Esophagus squamous epithelium (tissue), 5 donors: ENCODE measurements at places on chromosomes 2 and 18.

- no peak for DNase-seq
Measured at GRCh38 chr2:52036024-52036423, 1004.1 kb upstream of the NRXN1 start.

GRCh38 chr18:9612215-9612830 lies 2.0 kb downstream of the PPP4R1 start:
- no peak for DNase-seq

- DNase-seq = no peak
Measured at GRCh38 chr2:51247252-51247805, 215.4 kb upstream of the NRXN1 start.

- no peak for DNase-seq
Measured at GRCh38 chr2:10028988-10029874, 14.1 kb upstream of the KLF11 start.

DNA sequence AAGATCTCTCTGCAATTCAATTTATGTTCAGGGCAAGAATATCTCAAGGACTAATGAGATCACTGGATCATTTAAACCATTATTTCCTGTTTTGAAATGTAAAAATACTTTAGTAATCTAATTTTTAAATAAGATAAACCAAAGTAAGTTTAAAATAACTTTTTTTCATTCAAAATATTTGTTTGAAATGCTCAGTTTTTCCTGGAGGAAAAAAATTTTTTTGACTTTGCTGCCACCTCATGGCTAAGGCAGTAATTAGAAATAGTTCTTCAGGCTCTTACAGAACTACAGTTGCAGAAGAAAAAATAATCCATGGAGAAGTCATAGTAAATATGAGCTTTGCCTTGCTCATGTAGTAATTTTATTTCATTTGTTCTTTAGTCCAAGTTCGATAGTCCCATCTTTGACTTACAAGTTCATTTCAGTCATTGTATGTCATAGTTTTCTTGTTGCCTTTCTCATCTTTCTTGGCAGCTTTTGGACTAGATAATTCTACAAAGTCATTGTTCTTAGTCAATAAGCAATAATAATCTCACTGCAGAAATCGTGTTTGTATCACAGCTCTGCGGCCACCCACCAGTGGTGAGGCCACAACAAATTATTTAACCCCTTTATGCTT lies 127.4 kb downstream of the DPP4 start:
- DNase-seq = no peak

DNA sequence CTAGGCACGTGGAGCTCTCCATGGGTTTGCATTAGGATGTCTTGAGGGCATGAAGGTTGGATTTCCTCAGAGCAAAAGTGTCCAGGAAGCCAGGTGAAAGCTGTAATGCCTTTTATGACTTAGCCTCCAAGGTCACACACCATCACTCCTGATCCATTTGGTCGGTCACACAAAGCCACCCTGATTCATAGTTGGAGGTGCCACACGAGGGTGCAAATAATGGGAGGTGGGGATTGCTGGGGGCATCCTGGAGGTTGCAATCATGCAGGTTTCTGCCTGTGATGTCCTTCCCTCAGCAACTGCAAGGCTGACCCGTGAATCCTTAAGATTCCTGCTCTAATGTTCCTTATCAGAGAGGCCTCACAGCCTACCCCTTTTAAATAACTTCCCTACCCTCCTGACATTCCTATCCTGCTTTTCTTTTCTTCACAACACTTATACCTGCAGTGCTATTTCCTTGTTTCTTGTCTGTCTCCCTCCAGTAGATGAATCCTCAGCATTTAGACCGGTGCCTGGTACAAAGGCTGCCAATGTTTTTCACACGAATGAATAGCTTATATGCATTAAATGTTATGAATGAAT lies 97.1 kb downstream of the LIPG start:
- DNase-seq = no peak
